ENCODE measurements at places on chromosomes 6 and 20.

DNA sequence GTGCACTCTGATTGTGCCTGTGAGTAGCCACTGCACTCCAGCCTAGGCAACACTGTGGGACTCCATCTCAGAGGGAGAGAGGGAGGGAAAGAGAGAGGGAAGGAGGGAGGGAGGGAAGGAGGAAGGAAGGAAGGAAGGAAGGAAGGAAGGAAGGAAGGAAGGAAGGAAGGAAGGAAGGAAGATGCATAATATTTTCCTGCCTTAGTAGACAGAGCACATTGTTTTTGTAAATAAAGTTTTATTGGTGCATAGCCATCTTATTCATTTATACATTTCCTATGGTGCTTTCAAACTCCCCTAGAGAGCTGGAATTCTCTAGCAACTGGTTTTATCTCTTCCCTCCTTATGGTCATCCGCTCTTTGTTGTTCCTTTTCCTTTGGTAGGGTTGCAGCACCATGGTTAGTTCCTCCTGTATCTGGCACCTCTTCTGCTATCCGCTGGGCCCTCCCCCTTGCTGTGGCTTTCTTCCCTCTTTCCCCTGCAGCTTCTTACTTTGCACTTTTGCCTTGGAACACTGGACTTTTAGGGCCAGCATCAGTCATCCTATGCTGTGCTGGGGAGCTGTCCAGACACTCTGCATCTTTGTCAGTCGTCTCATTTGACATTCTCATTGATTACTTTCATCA lies 20.2 kb downstream of the GPR6 start:
- DNase-seq: no peak

DNA sequence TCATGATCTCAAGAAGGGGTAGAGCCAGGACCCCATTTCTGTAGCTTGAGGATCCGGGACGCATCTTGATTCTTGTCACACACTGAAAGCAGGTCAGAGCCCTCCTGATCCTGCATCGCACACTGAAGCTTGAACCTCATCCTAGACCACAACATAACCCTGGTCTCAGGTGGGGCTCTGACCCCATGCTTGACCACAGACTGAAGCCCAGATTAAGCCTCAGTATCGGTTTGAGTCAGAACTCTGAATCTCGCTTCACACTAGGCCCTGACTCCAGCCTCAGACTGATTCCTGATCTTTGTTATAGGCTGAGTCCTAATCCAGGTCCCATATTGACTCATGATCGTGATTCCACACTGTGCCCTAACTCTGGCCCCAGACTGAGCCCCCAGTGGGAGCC lies 8.5 kb upstream of the RSPO4 start:
- no peak for DNase-seq

DNA sequence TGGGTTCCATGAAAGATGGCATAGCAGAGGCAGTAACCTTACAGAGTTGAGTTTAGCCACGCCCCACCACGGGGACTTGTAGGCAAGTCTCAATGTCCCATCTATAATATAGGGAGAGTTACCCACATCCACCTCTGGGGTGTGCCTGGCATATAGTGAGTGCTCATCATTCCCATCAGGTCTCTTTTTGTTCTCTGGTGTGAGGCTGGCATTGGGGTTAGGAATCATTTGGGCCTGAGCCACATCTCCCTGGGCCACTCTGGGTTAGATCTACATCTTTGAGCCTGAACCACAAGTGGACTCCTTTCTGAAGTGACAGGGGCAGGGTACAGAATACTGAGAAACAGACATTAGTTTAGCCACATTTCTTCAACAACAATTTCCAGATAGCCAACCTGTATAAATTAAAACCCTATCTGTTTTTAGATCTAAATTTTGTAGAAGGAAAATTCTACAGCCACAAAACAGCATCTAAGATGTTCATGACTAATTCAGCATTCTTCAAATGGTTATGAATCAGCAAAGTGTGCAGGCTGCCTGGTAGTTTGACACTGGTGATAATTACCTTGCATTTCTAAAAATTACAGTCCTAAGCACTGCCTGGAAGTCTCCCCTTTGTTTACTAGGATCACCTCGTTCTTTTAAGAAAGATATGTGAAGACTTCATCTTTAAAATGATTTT lies 20.1 kb downstream of the RNF24 start:
- no peak for DNase-seq

GRCh38 chr6:157569543-157569942 lies 188.6 kb downstream of the ZDHHC14 start:
- DNase-seq: no peak

DNA sequence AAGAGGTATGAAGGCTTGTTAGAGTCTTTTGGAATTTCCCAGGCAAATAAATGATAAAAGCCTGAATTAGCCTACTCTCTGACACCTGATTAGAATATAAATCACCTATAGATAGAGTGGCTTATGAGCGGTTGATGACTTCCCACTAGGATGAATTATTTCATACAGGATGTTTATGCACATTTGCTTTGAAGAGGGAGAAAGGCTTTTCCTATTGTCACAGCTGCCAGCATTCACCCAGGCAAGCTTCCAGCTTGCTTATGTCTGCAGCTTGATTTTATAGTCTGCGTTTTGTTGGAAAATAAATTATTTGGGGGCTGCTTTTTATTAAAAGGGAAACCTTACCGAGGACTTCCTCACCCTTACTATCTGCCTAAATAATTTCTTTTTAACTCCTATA lies 51.3 kb upstream of the EIF2S2 start:
- no peak for DNase-seq

GRCh38 chr6:24566020-24566767 lies 71.4 kb downstream of the ALDH5A1 start:
- DNase-seq: no peak

DNA sequence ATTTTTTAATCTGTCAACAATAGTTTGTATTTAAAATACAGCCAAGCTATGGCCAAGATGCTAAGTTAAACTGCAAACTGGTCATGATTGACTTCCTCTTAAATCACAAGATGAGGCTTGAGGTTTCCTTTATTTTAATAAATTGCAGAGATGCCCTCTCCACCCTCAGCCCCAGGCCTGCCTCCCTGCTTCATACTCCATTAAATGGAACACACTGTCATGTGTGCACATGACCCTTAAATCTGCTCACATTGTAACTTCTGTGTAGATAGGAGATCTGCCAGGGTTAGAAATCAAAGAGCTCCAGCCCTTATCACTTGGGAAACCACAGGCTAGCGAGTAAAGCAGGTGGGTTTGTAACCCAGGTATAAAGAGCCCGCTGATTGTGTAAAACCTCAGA lies 20.8 kb downstream of the DUSP22 start:
- DNase-seq: no peak

DNA sequence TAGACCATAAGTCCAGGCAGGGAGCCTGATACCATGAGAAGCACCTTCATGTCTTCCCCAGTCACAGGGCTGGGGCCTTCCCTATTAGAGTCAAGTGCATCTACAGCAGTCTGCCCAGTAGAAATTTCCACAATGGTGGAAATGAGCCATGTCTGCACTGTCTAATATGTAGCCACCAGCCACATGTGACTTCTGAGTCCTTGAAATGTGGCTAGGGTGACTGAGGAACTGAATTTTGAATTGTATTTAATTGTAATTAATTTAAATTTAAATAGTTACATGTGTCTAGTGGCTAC lies 300.2 kb downstream of the CLIC5 start:
- no peak for DNase-seq

- no peak for DNase-seq
These were observed 71.9 kb downstream of the TMEM170B start for GRCh38 chr6:11609324-11610071.

DNA sequence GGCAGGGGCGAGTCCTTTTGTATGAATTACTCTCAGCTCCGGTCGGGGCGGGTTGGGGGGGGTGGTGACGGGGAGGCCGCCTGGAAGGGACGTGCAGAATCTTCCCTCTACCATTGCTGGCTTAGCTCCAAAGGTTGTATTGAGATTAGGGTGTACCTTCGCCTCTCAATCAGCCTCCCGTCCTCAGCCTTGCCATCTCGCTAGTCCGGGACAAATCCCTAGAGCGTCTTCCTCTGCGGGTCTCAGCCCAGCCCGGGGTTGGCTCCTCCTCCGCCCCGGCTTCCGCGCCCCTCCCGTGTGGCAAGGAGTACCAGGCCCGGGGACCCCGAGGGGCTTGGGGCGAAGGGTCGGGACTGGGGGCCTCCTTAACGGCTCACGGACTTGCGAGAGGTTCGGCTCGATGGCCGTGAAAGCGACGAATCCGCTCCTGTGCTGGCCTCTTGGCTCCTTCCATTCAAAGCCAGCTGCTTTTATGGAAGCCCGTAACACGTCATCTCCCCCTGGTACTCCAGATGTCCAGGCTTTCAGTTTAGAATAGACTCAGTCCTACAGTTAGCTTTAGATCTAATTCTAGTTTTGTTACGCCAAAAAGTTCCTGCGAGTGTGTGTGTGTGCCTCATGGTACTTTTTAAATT lies 636 bp upstream of the EEF1A1 start:
- DNase-seq: peak; percentile 41

- DNase-seq: no peak
These were observed 1343.4 kb downstream of the GRIK2 start for GRCh38 chr6:102736941-102737368.

- DNase-seq: no peak
These were observed 360.8 kb downstream of the QKI start for GRCh38 chr6:163775313-163775712.

DNA sequence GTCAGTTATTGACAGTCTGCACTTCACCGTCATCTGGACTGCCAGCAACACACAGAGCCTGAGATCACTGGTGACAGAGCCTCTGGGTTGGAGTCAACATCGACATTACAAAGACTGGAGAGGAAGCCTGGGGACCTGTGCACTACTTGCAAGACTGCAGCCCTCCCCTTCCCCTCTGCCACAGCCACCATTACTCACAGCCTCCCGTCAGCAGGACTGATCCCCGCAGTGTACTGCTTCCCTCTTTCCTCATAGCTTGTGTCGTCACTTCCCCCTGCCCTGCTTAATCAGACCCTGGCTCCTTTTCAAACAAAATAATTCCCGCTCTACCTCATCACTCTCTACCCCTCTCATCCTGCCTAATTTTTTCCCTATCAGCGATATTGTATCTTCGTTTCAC lies 235.5 kb upstream of the KCNQ5 start:
- no peak for DNase-seq

DNA sequence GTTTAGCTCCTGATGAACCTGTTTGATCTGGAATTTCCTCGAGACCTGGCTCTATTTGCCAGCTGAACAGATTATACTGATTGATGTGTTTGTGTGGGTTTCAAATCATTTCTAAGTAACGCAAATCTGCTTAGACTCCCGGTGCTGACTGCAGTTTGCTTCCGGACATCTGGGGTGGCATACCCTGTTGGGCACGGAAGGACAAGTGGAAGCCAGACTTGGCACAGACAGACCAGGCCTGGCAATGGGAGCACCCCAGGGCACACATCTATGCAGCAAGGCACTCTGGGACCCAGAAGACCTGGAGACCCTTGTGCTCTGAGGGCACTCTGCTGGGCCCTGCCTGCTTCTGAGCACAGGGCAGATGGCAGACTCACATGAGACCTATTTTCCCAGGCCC lies 433.7 kb upstream of the CHD6 start:
- DNase-seq: no peak

- no peak for DNase-seq
These were observed 174.1 kb downstream of the BMP7 start for GRCh38 chr20:57092112-57092899.

DNA sequence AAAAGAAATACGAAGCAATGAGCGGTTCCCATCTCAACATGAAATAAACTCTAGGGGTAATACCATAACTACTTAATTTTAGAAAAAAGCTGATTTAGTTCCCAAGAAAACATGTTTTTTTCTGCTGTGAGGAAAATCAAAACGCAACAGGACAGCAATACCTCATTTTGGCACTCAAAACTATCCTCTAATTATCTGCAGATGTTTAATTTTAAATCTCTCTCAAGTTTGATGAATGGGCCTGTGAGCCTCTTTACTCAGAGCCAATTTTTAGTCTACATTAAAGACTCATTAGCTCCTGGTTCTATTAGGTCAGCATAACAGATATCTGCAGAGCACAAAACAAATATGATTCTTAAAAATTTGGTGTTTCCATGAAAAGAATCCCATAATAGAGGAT lies 28.1 kb downstream of the RNF24 start:
- no peak for DNase-seq

DNA sequence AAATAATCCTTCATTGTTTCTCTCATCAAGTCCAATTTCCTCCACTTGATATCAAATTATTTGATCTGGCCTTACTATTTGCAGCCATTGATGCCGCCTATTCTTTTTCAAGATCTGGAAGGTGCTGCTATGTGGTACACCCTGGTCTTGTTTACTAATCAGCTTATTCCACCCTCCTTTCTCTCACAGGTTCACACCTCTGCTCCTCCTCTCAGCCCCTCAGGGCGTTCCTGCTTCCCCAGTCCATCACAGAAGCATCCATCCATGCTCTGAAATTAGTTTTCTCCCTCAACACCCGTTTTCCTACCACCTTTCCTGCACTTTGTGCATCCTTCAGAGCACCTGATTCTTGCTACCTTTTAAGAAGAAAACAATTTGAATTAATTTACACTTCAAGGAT lies 183.6 kb downstream of the EPHA7 start:
- no peak for DNase-seq

GRCh38 chr6:159035891-159036290 lies 8.9 kb downstream of the TAGAP start:
- DNase-seq: no peak

All from stimulated activated CD8-positive, alpha-beta memory T cell treated with anti-CD3 and anti-CD28 coated beads, Interleukin-4, amount 100 ng/mL, for 4 hours (primary cell).